ENCODE measurements at places on chromosomes 1 and 21.

DNA sequence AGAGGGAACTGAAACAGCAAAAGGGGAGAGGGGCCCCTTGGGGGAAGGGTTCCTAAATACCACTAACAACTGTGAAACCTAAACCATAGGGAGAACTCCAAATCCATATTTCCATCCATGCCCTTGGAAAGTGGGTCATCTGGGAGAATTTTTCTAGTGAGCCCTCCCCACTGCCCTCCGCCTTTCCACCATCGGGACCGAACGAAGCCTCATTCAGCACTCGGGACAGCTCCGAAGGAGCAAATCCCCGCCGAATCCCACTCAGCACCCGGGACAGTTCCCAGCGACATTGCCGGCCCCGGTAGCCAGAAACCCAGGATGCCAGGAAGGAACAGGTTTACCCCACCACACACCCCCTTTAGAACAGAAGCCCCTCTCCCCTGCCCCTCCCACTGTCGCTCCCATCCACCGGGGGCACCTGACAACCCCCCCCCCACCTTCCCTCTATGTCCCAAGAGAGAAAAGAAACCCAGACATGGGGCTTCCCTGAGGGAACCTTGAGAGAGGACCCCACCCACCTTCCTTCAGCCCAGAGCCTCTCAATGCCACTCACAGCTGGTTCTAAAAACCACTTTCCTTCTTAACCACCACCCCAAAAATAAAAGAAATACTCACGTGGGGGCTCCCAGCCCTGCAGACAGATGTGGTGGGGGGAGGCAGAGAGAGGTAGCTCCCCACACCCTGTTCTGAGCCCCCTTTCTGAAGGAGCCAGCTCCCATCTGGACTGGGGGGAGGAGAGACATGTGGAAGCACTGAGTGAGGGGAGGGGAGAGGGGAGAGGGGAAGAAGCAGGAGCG lies 4.5 kb downstream of the DLGAP3 start:
- H3K27me3 ChIP-seq: no peaks in the 10 kb centered on the region
- H3K4me3 ChIP-seq: no peak overlapping the region
- H3K4me1 ChIP-seq: peaks cover 69% of the 10 kb centered on the region
- DNase-seq: peak; percentile 66
- no peak overlapping the region for H3K27ac ChIP-seq

GRCh38 chr1:150249936-150250335 lies 7.6 kb upstream of the CA14 start:
- H3K27ac ChIP-seq: no peak overlapping the region
- no peak for DNase-seq
- no peaks in the 10 kb centered on the region for H3K27me3 ChIP-seq
- H3K4me3 ChIP-seq: no peak overlapping the region
- no peaks in the 10 kb centered on the region for H3K36me3 ChIP-seq
- no peaks in the 10 kb centered on the region for H3K4me1 ChIP-seq

DNA sequence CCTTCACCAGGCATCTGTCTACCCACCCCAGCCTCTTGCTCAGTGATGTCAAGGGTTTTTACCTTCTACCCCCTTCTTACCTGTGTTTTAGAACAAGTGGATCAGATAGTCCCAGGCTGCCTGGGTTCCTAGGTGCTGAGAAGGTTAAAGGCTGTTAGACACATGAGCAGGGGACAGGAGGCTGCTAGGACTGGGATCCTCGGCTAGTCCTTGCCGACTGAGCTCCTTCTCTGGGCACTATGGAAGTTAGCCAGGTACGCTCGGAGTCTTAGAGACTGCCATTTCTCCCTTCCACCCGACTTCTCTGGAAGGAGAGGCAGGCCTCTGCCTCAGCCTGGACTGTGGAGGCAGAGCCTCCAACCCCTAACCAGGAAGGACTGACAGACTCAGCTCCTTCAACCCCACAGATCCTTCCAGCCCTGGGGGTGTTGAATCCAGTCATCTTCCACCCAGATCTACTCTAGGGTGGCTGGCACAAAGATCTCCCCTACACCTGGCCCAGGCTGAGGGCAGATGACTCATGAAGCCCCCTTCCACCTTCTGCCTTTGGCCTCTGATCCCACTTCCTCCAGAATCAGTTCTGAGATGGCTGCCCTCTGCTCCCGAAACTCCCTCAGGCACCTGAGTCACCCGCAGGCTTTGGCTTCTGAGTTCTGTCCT lies at the start of gene DYNLT4:
TSS of gene DYNLT4 (minus strand) at position 648 of the 660 bp plus-strand sequence. CDS start 683 bp downstream, outside the sequence.
- no peak within 1 kb of the TSS for H3K4me3 ChIP-seq
- no peaks in the 10 kb centered on the region for H3K27me3 ChIP-seq
- H3K36me3 ChIP-seq: peaks cover 7% of the 10 kb centered on the region
- DNase-seq: no peak

- no peak overlapping the region for H3K4me3 ChIP-seq
- no peak for DNase-seq
- no peaks in the 10 kb centered on the region for H3K4me1 ChIP-seq
- no peaks in the 10 kb centered on the region for H3K36me3 ChIP-seq
- no peaks in the 10 kb centered on the region for H3K27me3 ChIP-seq
Observed at GRCh38 chr1:98325646-98326440, 335.7 kb upstream of the SNX7 start.

DNA sequence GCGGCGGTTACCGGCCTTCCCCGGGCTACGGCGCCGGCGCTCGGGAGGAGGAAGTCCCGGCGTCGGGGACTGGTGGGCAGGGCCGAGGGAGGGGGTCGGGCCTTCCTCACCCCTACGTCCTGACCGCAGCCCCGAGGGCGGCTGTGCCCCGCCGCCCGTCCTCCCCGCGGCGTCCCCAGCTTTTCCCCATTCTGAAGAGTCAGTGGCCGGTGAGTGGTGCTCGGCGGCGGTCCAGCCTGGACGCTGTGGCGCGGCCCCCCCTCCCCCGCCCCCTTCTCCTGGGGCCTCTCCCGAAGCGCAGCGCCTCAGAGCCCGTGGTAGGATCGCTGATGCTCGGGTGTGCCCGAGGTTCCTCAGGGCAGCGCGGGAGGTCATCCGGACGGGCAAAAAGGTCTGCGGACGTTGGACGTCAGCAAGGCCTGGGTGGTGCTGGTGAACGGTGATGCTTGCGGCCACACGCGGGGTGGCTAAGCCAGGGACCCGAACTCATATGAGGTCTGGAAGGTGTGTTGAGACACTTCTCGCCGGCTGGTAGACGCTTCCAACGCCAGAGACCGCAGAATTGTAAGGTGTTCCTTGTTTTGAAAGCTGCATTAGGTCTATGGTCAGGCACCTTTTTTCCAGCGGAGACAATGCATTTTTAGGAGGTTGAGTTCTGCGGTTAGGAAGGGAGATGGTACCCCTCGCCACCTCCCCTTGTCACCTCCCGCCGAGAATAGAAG lies 725 bp downstream of the SLC25A33 start:
- H3K4me1 ChIP-seq: peaks cover 45% of the 10 kb centered on the region
- no peaks in the 10 kb centered on the region for H3K27me3 ChIP-seq
- peak overlapping the region; percentile 83 for H3K4me3 ChIP-seq
- DNase-seq: peak; percentile 77
- peaks cover 14% of the 10 kb centered on the region for H3K36me3 ChIP-seq

DNA sequence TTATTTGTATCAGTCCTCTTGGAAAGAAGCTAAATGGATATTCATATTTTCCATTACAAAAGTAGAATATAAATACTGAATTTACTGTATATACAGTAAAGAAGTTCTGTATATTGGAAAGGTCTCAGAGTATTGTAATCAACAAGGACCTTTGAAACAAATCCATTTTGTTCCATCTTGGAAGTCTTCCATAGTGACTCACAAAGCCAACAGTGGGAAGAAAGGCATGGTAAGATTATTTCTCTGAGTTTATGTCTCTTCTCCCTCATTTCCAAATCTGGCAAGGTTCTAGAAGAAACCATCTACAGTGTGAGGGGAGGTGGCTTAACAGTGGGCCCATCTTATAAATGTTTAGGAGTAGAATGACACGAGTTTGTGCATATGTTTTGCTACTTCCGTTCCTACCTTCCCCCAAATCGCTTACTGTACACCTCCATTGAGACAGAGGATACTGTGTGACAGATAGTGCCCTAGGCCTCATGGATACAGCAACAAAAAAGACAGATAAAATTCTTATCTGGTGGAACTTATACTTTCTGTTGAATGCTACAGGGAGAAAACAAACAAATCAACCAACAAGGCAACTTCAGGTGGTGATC lies 22.1 kb upstream of the SSX2IP start:
- no peak overlapping the region for H3K4me3 ChIP-seq
- H3K27me3 ChIP-seq: no peaks in the 10 kb centered on the region
- H3K27ac ChIP-seq: no peak overlapping the region
- H3K4me1 ChIP-seq: no peaks in the 10 kb centered on the region

All from Karpas-422 (cell line).